Coronary artery (tissue), 2 donors: ENCODE measurements at places on chromosomes 13 and 19.

DNA sequence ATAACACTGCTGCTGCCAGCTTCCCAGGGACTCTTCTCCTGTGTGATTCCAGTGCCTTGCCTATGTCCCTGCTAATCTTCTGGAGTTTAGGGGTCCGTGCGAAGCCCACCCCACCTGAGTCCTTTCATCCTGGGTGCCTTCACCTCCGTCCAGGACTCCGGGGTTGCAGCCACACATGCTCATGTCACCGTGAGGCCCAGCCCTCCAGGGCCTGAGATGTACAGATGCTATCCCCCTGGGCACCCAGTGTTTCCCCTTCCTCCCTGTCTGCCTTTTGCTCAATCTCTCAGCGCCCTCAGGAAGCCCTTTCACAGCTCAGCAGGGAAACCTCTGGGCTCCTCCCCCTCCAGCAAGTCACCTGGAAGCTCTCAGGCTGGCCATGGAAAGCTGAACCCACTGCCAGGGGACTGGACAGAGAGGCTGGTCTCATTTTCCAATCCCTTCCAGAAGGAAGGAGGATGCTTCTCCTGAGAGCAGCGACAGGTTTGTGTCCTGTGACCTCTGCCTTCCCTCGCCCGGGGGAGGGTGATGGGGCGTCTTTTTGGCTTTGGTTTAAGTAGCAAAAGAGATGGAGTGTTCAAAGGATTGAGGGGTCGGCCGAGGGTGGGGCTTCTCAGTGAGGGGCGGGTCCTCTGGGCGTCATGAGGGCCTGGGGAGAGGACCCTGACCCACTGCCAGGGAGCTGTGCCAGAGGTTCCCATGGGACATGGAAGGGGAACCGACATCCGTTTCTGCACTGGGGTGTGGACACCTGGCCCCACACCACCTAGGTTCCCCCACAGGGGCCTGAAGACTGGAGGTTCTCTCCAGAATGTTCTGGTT, 30.8 kb upstream of the TFDP1 start:
- peak; percentile 62 for DNase-seq

- DNase-seq = peak; percentile 89
Observed at GRCh38 chr19:797528-798414, 519 bp downstream of the PTBP1 start.

DNA sequence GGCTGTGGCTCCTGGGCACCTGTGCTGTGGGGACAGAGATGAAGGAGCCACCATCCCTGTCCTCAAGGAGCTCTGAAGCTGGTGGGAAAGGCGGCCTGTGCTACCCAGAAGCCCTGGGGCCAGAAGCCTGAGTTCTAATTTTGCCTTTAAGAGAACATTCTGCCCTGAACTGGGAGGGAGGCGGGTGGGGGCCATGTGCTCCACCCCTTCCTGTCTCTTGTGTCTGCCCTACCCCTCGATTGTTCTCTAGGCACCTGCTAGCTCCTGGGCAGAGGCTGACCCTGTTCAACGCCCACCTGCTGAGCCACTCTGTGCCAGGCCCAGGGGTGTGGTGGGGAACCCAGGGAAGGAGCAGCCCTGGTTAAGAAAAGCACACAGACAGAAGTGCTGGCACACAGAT, 5.9 kb downstream of the TRAPPC6A start:
- DNase-seq = no peak

DNA sequence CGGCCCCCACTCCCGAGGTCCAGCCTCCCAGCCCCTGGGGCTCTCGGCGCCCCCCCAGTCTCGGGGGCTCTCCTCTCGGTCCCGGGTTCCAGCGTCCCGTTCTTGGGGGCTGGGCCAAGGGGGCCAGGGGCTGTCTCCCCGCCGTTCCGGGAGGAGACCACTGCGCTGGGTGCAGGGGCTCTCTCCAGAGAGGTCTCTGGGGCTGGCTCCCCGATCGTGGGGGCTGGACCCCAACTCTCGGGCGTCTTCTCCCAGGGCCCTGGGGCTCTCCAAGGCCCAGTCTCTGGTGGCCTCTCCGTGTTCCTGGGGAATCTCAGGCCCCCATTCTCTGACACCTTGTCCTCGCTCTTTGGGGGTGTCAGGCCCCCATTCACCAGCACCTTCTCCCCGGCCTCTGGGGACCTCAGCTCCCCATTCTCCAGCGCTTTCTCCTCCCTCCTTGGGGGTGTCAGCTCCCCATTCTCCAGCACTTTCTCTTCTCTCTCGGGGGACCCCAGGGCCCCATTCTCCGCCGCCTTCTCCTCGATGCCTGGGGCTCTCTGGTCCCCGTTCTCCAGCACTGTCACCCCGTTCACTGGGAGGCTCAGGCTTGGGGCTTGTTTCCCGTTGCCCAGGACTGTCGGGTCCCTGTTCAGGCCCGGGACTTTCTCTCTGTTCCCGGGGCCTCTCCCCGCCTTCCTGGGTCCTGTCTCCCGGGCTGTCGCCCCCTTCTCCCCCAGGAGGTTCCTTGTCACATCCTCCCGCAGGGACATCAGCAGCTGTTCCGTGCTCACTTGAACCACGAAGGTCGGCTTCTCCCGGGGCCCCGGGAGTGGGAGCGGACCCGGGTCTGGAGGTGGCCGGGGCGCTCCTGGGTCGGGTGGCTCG, 13.7 kb downstream of the LMTK3 start:
- no peak for DNase-seq

GRCh38 chr19:18150776-18151624, 2.0 kb upstream of the PIK3R2 start:
- peak; percentile 74 for DNase-seq

GRCh38 chr19:49067554-49067953, 2.9 kb upstream of the NTF4 start:
- DNase-seq = no peak

DNA sequence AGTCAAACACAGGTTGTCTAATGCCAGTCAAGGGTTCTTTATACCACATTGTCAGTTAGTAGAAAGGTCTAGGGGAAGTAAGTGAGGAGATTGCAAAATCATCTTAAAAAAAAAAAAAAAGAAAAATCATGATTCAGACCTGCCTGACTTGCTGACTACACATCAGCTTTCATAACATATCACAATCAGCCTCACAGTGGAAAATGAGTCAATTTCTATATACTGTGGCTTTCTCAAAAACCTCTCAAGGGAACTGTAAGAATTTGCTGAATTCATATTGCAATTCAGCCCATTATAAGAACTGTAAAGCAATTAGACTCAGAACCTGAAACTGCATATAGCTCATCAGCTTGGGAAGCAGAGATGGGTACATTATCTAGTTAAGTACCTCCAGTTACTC, 75.3 kb upstream of the GPC6 start:
- DNase-seq = no peak

DNA sequence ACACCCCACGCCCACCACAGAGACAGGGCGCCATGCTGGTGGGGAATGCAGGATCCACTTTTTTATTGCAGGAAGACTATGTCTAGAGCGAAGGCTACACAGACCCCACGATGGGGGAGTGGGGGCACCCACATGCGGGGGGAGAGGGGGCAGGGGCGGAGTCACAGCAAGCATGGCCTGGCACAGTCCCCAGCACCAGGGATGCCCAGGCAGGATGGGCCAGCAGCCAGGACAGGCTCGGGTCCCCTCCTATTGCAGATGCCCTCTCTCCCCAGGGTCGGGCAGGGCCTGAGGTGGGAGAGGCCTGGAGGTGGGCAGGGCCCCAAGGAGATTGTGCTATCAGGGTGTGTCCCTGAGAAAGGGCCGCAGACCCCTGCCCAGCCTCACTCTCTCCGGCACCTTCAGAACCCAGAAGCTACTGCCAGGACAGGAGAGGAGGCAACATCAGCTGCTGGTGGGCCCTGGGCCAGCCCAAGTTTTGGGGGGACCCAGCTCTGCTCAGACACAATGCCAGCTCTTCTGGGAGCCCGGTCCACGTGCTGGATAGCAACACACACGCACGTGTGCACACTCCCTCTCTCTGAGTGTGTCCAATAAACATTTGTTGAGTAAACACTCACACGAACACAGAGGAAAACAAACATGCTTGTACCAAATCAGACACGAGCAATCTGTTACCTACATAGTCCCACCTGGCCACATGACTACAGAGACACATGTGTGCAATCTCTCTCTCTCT, 6.5 kb downstream of the DIRAS1 start:
- DNase-seq = no peak

DNA sequence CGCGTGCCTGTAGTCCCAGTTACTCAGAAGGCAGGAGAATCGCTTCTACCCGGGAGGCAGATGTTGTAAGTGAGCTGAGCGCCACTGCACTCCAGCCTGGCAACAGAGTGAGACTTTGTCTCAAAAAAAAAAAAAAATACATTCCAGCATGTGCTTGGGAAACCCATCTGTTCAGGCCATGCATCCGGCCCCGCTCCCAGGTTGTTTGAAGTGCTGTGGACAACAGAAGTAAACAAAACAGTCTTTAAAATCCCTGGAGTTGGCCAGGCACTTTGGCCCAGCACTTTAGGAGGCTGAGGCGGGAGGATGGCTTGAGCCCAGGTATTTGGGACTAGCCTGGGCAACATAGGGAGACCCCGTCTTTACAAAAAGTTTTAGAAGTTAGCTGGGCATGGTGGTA, 3.2 kb upstream of the PTPRS start:
- no peak for DNase-seq

GRCh38 chr19:19171821-19172532, 1.9 kb upstream of the MEF2B start:
- no peak for DNase-seq

DNA sequence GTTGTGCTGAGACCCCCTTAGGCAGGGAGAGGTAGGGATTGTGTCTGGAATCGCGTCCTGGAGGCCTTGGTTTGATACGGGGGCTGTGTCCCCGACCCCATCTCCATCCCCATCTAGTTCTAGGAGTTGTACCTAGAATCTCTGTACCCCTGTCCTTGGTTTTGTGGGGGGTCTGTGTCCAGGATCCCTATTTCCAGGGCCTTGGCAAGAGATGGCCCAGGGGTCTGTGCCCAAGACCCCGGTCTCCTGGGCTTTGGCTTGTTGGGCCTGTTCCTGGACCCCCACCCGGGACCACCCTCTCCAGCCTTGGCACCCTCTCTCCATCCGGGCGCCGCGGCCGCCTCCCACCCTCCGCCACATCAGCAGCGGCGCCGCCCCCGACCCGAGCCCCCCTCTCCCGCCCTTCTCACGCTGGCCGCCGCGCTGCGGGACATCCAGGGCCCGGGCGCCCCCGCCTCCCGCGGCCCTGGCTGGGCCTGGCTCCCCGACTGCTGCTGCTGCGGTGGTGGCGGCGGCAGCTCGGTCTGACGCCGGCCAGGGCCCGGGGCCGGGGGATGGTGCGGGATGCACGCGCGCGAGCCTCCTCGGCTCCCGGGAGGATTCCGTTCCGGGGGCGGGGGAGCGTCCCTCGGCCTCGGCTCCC, at the start of gene NUMBL:
Gene NUMBL, minus strand, starts transcription at position 602 of the 643 bp plus-strand sequence. Its CDS starts 168 bp downstream, at position 434.
- no peak for DNase-seq

- DNase-seq = no peak
Observed at GRCh38 chr19:40594657-40595091, 6.5 kb upstream of the LTBP4 start.

GRCh38 chr13:112928972-112929782, 39.8 kb upstream of the MCF2L start:
- DNase-seq = no peak
